CD4-positive, alpha-beta T cell treated with Interferon gamma for 1 hour (primary cell): ENCODE measurements at places on chromosomes 7 and 10.

DNA sequence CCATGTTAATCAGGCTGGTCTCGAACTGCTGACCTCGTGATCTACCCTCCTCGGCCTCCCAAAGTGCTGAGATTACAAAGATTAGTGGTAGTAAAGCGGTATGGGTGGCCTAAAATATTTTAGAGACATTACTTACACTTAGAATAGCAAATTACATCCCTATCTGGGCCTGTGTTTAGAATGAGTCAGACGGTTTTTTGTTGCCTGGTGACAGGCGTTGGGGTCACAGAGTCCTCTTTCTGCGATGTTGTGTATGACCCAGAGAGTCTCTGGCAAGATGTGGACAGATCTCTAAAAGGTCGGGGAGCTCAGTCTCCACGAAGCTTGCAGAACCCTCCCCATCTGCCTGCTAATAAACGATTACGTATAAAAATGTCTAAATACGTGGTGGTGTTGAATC is 39.6 kb upstream of the PRKCQ start:
- no peak for DNase-seq

DNA sequence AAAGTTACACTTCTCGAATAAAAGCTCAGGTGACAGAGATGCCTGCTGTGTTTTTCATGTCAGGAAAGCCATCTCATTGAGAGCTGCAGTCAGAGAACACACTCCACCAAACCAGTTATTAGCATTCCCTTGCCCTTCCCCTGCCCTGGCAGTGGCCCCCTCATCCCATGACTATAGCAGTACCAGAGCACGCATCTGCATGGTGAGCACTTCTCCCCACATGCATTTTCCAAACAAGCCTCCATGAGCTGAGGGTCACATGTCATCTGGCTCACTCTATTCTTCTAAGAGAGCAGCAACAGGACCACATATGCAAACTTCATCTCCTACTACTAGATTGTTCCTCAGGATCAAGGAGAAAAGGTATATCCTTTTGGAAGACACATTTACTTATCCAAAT is 42.4 kb upstream of the FGL2 start:
- DNase-seq: no peak

GRCh38 chr10:88804083-88804812 is 1.7 kb downstream of the LIPM start:
- no peak for DNase-seq

DNA sequence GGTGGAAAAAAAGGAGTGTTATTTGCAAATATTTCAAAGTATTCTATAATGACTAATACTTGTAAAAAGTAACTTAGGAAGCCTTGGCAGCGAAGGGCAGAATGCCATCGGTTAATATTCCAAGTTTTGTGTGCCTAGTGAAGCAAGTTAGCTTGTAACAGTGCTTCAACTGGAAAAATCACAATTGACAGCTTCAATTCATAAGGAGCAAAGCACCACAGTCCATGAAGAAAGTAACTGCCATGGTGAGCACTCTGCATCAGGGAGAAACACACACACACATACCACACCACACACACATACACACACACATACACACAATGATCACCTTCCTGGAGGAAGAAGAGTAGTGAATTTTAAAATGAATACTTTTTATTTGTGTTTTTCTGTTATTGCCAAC is 298.3 kb downstream of the CNTNAP2 start:
- no peak for DNase-seq

DNA sequence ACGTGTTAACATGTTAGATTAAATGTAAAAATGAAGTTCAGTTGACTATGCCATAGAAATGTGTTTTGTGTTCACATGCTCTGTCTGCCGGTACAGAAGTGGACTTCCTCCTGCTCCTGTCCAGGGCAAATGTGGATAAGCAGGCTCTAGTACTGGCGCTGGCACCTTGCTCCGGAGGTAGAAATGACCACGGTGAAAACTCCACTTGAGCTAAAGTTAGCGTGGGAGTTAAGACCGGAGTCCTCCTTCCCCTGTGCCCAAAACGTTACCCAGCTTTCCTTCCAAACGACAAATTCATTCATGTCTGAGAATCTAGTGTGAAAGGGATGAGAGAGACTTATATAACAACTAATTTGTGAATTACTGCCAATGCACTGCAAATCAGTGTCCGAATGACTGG is 35.0 kb upstream of the ATP6V0A4 start:
- DNase-seq: no peak

DNA sequence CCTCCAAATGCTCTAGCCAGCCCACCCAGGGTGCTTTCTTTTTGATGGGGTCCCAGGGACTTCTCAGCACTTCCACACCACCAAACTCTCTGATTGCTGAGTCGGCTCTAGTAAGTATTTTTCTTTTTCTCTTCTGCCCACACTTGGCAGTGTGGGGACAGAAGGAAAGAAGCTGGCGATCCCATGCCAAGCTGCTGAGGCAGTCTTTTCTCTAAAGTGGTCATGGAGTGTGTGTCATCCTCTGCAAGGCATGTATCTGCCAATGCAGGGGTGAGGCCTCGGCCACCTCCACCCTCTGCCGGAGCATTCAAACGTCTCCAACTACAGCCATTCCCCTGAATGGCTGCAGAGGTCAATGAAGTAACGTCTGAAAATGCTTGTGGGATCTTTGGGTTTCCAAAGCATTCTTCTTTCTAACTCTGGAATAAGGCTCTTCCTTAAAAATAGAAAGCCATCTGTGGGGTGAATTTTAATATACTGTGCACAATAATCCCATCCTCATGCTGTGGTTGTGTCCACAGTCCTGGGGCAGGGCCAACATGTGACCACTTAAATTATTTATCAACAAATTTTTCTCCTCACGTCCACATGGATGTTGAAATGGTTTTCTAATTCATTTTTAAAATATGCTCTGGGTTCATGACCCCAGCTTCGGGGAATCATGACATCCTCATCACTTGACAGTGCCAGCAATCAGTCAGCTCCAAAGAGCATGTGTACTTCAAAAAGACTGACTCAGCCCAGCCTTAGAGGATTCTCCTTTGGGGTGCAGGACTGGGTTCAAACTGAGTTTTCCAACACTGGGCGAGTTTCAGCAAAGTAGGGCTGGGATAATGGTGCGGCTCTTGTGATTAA is 171.3 kb upstream of the ITGB1 start:
- DNase-seq: no peak

DNA sequence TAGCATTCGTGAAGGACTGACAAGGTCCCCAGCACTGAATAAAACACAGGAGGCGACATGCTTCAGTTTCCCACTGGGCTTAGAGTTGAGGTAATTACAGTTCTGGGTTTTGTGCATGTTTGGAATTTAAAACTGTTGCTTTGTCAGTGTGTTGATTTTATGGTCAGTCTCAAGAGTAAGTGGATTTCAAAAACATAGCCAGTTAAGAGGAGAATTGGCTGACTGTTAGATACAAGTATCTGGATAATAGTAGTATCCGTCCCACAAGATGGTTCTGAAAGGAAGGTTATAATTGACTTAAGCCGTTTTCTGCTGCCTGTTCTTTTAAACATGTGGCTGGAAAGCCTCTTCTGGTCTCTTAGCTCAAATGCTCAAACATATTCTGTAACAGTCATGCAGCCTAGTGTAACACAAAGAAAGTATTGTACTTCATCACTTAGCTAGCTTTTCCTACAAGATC is 170.9 kb downstream of the POLR1F start:
- DNase-seq: no peak

- no peak for DNase-seq
These were observed 5.2 kb upstream of the SEMA3C start for GRCh38 chr7:80924090-80924489.

DNA sequence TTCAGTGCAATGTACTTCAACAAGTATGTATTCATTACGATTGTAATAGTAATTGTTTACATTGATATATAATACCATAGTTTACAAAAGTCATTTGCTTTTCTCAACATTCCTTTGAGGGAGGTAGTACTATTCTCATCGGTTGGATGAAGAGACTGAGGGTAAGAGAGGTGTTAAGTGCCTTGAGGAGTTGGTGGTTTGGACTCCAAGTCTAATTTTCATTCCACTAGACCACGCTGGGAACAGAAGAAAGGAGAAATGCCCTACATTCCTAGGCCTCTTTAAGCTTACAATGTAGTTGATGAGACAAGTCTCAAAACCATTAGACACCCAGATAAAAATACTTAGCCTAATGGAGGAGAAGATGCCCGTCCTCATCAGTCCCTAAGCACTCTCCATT is 28.6 kb downstream of the CDK1 start:
- no peak for DNase-seq

GRCh38 chr7:137992104-137992549 is 9.8 kb downstream of the CREB3L2 start:
- DNase-seq: no peak

GRCh38 chr10:21464134-21464533 is 61.3 kb downstream of the SKIDA1 start:
- DNase-seq: no peak
